ENCODE measurements at places on chromosomes 16 and 17.

DNA sequence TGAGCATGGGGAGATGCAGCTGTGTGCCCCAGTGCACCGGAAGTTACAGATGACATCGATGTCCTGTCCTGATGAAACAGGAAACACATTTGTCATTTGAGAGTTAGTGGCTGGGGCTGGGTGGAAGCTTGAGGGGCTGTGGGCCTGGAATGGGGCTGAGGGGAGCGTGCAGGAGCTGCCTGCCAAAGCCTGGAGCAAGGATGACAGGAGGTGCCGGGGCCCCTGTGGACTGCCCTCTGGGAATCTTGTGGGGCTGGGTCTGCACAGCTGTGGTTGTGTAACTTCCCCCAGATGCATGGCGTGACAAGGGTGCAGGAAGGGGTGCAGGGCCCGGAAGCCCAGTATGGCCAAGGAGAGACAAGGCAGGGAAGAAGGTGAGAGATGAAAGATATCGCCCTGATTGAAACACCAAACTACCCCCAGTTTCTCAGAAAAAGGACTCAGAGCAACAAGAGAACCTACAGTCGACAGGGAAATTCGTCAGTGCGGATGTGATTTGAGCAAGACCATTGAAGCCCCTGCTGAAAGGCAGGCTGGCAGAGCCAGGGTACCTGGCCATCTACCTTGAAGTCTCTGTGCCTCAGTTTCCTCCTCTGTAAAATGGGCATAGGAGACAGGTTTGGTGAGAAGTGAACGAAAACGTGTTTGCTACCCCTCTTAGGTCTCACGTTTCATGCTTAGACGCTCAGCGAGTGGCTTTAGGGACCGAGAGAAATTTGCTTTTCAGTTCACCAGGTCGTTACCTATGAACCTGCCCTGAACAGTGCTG, 8.8 kb downstream of the MMP25 start:
- no peak for DNase-seq

DNA sequence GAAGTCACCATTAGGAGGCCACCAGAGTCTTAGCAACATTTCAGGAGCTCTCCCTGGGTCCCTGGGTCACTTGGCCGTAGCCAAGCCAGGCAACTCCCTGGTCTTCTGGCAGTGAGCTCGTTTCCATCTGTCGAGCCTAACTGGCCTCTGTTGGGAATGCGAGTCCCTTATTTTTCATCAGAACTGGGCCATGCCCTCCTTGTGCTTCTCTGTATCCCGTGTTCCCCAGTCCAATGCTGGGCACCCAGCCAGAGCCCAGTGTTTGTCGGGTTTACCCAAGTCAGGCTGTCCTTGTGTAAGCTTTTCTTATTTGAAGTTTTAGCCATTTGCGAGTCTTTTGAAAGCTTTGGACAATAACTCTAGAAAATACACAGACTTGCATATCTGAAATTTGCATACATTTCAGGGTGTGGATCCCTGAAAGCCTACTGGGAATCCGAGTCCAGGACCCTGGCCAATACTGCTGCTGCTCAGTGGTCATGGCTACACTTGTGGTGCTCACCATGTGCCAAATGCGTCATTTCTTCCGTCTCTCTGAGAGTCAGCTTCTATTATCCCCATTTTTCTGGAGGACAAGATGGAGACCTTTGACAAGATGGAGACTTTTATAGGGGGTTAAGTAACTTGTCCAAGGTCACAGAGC, 81.6 kb upstream of the LGALS9 start:
- DNase-seq = no peak

DNA sequence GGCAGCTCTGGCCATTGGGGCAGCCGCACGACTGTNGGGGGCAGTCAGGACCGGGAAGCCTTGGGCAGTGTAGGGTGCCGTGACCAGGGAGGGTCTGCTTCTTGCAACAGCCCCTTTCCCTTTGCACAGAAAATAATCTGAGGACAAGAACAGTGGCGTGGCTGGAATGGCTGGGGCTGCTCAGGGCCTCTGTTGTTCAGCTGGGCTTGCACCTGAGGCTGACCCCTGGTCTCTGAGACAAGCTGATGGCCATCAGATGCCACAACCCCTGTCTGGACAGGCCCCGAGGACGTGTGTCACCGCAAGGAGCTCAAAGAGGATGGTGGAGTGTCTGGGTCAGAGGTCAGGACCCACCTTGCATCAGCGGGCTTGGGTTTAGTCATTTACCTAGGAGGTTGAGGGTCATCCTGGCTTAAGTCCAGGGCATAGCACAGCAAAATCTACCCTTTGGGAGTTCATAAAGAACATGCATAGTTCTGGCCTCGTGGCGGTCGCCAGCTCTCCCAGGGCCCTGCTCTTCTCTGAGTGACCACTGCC, 46.9 kb downstream of the METRNL start:
- no peak for DNase-seq

DNA sequence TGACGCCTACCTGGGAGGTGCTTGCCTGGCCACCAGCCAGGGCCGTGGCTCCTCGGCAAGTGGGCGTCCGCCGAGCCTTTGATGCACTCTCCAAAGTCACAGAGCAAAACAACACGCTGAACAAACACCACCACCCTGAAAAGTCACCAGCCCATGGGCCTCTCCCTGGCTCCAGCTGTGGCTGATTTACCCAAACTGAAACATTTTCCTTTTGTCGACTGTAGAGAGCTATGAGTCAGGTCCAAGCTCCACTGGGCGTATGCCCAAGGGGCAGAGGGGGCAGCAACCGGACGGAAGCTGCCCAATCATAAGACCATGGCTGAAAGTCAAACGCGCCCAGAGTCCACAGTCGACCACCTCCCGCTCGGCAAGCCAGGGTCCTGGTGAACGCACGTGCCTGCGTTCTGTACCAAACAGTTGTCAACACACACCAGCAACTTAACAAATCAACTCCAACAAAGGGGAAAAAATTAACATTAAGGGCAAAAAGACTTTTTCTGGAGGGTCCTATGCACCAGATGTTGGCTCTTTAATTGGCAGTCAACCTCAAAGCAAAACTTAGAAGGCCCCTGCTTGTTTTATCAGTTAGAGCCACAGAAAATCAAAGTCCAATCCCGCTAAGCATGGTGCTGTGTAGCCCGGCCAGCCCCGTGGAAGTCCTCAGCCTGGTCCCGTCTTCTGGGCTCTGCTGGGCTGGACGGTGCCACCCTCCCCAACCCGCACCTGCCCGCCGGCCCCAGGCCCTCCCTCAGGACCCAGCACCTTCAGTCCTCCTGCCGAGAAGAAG, 47.3 kb downstream of the TBC1D16 start:
- DNase-seq = no peak

- DNase-seq = no peak
Measured at GRCh38 chr17:55421179-55421934, at the start of gene MMD. Gene MMD (minus strand): TSS chr17:55421835. CDS start chr17:55421695, 140 bp downstream.

All from activated CD4-positive, alpha-beta T cell treated with anti-CD3 and anti-CD28 coated beads for 4 hours (primary cell).